Fibroblast of skin of right biceps (primary cell): ENCODE measurements at places on chromosomes 5 and 9.
A peak's percentile ranks its signal among the peaks of the same experiment; 100 is the strongest.

GRCh38 chr5:56350597-56351170 is 117.6 kb upstream of the ANKRD55 start:
- DNase-seq: peak; percentile 84

DNA sequence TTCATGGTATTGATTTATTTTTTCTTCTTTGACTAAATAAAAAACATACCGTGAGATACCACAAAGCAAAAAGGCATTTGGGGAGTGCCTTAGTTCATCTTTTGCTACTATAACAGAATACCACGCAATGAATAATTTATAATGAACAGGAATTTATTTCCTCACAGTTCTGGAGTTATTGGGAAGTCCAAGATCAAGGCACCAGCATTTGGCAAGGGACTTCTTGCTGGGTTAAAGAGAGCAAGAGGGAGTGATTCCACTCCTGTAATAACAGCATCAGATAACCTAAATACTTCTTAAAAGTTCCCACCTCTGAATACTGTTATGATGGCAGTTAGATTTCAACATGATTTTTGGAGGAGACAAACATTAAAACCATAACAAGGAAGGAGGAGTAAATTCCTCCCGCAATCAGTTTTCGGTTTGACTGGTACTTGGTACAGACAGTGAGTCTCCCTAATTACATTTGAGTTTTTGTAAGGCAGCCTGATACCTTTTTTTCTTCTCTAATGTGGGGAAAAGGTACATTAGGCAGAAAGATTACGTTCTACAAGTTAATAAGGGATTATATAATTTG is 8.8 kb upstream of the OMD start:
- DNase-seq: no peak

DNA sequence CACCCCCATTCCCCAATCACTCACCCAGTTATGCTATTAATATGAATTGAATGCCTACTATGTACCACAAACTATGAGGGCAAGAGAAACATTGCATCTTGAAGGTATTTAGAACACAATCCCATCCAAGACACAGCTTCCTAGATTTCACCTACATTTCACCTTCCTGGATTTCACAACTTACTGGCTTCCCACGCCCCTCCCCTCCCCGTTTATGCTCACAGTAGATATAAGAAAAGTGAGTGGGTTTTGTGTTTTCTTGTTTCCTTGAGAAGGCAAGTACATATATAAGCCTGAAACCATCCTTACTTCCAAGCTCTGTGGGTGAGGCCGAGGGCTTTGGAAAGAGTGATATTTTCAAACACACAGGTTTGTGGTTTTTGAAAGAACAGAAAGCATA is 465.0 kb downstream of the BNC2 start:
- no peak for DNase-seq

- DNase-seq: no peak
These were observed 24.6 kb downstream of the SPARC start for GRCh38 chr5:151661968-151662732.

DNA sequence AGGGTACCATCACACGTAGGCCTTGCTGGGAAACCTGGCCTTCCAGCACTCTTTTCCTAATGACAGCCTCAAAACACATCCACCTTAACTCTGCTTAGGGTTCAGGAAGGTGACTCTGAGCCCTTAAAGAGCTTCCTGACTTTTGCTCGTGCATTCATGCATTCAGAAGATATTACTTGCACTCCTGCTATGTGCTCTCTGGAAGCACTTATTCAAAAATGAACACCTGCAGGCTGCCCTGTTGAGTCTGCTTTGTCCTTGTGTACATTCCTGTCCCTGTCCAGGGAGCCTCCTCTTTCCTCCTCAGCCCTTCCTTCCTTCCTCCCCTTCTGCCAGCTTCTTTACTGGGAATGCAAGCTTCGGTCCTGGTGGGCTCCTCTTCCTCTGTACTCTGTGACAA is 61.5 kb downstream of the SPRY4 start:
- DNase-seq: no peak
